Kidney capillary endothelial cell (primary cell): ENCODE measurements at places on chromosomes 7 and 10.
A peak's percentile ranks its signal among the peaks of the same experiment; 100 is the strongest.

GRCh38 chr10:34184939-34185386, 630.1 kb downstream of the PARD3 start:
- DNase-seq: peak; percentile 17

- no peak for DNase-seq
Observed at GRCh38 chr7:117274951-117275350, 47.9 kb downstream of the WNT2 start.

GRCh38 chr7:11343818-11344413, 370.2 kb downstream of the PHF14 start:
- DNase-seq: peak; percentile 55

DNA sequence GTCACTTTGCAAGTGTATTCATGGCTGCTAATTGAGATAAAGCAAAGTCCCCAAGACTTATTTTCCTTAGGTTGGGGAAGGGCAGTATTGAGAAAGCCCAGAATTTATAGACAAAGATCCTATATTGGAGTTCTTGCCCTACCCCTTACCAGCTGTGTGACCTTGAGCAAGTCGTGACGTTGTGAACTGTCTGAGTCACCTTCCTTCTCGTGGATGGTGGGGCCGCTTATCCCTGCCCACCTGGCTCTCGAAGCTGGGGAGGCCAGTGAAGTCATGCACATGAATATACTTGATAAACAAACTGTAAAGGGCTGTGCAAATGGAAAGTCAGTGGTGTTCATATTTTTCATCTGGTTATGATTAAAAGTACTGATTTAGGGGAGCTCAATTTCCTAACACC, 127.4 kb downstream of the TACC2 start:
- DNase-seq: peak; percentile 56

- DNase-seq: no peak
Observed at GRCh38 chr7:124390301-124390700, 357.4 kb upstream of the TMEM229A start.

GRCh38 chr7:81419731-81420130, 350.1 kb downstream of the HGF start:
- no peak for DNase-seq
